NCI-H524 treated with DMSO at 0.1 percent for 48 hours (cell line): ENCODE measurements at places on chromosomes 1 and 21.

DNA sequence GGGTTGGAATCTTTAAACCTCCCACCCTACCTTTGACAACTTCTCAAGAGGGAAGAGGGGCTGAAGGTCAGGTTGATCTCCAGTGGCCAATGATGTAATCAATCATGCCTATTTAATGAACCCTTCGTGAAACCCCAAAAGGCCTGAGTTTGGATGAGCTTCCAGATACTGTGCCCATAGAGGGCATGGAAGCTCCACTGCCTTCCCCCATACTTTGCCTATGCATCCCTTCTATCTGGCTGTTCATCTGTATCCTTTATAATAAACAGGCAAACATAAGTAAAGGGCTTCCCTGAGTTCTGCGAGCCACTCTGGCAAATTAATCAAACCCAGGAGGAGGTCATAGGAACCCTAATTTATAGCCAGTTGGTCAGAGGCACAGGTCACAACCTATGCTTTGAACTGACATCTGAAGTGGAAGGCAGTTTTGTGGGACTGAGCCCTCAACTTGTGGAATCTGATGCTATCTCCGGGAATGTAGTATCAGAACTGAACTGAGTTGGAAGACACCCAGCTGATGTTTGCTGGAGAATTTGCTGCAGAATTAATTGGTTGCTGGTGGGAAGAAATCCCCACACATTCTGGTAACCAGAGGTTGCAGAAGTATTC, 24.8 kb downstream of the S100A10 start:
- no peak for DNase-seq

- DNase-seq: no peak
Observed at GRCh38 chr1:210405316-210405715, 76.6 kb downstream of the HHAT start.

- DNase-seq: no peak
Observed at GRCh38 chr1:105914403-105914802, 1142.1 kb upstream of the PRMT6 start.

- no peak for DNase-seq
Observed at GRCh38 chr1:219507437-219507836, 105.5 kb downstream of the ZC3H11B start.

DNA sequence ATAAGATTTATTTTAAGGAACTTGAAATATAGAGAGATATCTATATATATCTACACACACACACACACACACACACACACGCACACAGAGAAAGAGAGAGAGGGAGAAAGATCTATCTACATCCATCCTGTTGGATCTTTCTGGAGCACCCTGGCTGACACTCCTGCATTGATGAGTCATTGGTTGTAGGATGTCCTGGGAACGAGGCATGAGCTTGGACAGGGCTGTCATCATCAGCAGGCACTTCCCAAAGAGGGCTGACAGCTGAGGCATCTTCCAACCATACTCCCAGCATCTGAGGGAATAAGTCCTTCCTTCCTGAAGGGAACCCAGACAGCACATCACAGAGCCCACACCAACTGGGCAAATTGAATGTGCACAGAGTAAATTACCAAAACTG, 99.1 kb upstream of the ERG start:
- DNase-seq: no peak
